ENCODE measurements at places on chromosomes 6 and 20.

- no peak for DNase-seq
These were observed 636.3 kb upstream of the IMPG1 start for GRCh38 chr6:76708641-76709331.

DNA sequence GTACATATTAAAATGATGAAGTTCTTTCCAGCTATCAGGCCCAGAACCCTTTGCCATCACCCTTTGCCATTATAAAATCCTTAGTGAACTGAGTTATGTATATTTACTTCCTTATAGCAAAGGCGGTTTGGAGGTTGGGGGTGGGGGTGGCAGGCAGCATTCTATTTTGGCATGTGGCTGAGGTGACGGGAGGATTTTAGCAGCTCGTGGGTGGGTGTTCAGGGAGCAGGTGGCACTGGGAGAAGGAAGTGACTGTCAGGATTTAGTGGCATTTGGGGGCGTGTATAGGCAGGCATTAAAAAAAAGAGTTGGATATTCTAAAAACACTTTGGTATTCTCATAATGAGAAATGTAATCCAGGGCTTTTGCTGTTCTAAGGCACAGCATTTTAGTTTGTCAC lies 150.7 kb downstream of the RIMS1 start:
- no peak for DNase-seq

- DNase-seq = no peak
These were observed 11.3 kb upstream of the EIF2S2 start for GRCh38 chr20:34123309-34123708.

DNA sequence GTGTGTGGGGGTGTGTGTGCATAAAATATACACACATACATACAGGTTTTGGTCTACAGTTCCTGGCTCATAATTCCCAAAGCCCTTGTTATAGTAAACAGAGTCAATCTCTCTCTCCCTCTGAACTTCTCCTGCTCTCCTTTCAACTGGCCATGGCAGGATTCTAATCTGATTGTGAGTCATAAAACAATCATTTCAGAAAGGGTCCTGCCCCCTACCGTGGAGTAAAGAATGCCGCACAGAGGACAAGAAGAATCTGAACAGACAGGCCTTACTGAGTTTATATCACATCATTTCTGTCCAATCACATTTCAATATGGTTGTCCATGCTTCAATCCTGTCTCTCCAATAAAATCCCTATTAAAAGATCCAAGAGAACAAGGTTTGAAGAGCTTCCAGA lies 416.9 kb downstream of the FRK start:
- no peak for DNase-seq

DNA sequence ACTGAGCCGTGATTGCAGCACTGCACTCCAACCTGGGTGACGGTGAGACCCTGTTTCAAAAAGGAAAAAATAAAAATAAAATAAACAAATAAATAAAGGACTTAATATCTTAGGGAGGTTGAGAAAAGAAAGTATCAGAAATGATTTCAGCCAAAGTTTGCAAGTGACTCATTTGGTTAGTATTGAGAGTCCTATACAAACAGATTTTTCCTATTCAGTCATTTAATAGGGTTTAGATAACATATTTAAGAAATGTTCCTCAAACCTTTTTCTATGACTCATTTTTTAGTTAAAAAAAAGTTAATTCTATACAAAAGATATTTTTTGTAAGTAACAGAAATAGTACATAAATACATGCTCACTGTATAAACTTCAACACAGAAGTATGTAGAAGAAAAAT lies 235.1 kb downstream of the GJA1 start:
- no peak for DNase-seq

- no peak for DNase-seq
These were observed 31.2 kb downstream of the SRSF3 start for GRCh38 chr6:36625158-36625919.

DNA sequence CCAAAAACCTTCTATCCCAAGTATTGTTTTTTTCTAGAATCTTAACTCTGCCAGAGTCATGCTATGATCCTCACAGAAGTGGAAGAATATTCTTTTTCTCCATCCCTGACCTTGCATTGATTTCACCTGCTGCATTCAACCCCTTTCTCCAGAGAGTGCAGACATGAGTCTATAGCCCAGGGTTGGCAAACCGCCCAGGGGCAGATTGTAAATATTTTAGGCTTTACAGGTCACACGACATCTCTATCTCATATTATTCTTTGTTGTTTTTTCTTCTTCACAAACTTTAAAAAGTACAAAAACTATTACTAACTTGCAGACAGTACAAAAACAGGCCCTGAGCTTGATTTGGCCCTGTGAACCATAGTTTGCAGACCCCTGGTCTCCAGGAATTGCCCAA lies 112.1 kb upstream of the ASF1A start:
- DNase-seq = no peak

DNA sequence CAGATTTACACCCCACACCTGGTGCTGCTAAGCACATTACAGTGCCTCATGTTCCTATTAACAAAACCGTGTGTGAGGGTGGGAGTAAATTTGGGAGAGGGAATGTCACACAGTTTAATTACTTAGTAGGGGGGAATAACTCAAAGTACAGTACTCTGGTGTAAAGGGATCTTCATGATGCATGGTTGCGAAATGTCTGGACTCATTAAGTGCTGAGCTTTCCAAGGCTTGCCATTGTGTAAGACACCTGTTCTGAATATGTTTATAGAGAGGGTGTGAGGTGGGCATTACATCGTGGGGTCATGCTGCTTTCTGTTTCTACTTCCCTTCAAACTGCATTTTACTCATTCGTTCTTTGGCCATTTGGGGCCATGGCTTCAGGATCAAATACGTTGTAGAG lies 181.2 kb downstream of the ADGRG6 start:
- no peak for DNase-seq

GRCh38 chr6:20712011-20712410 lies 177.8 kb downstream of the CDKAL1 start:
- DNase-seq = no peak

DNA sequence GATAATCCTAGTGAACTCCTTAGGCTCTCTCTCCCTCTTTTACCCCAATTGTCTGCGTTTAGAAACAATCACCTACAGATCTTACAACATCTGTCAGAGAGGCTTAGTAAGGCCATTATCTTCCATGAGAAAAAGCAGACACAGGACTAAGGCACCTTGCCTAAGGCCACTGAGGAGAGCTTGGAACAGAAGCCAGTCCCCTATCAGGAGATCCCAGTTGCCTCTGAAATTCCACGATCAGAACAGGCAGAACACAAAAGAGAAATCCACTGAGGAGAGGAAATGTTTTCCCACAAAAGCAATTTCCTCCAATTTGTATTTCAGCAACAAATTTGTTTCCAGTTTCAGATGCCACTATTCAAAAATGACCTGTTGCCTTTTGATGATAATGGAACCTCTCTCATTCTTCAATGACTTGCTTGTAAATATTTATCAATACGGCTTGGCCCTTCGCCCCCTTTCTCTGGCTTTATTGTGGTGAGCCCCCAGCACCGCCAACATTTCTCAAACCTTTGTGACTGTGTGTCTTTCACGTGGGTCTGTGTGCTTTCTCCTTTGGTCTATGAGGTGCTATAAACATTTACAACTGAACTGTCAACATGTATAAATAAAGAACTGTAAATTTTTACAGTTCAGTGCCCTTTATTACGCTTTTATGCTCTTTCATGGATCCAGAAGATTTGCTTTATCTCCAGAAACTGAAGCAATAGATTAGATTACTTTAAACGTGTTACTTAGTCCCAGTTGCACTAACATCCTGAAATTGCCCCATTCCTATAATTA lies 187.8 kb upstream of the PHACTR1 start:
- no peak for DNase-seq

DNA sequence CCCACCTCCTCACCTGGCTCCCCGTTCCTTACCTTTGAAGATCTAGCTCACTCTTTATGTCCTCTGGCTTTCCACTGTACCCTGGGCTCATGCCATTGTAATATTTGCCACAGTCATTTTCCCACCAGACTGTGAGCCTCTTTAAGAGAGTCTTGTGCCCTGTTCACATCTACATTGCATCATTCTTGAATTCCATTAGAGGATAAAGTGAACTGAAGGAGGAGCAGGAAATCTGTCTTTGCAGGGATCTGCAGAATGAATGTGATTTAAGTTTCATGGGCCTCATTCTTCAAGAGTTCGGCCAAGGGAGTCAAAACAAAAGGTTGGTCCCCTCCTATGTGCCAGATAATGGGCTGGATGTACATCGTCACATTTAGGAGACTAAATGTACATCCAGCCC lies 272.6 kb upstream of the CITED2 start:
- no peak for DNase-seq

- DNase-seq = no peak
These were observed at the start of gene DLL1 for GRCh38 chr6:170290296-170291128. DLL1 (minus strand) TSS chr6:170291078; CDS start chr6:170290139, 939 bp downstream.

- DNase-seq = peak; percentile 56
These were observed 289.7 kb downstream of the KCNQ5 start for GRCh38 chr6:72911463-72912155.

DNA sequence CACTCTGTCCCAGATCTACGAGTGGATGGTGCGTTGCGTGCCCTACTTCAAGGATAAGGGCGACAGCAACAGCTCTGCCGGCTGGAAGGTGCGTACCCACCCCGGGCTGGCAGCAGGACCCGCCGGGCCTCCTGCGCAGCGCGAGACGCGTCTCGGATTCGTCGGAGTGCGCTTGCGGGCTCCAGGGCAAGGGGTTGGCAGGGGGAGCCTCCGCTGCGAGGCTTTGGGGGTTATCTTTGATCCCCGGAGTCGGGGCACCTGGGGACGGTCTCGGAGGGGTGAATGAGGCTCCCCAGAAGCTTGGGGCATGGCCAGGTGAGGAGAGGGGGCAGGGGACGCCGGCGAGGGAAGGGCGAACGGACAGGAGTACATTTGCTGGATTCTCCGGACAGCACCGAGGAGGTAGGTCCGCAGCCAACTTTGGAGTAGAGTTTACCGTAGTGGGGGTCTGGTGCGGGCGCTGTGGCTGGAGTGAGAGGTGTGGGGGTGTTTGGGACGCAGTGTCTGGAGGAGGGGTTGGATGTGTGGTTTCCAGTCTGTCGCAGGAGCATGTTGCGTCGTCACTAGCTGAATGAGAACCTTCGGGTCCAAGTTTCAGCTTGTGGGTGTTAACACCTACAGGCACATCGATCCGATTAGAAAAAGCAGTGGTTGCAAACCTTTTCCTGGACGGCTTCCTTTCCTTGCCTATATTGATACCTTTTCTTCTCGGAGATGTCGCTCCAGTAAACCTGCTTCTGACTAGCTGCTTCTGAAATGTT lies 1.2 kb downstream of the FOXO3 start:
- DNase-seq = no peak

DNA sequence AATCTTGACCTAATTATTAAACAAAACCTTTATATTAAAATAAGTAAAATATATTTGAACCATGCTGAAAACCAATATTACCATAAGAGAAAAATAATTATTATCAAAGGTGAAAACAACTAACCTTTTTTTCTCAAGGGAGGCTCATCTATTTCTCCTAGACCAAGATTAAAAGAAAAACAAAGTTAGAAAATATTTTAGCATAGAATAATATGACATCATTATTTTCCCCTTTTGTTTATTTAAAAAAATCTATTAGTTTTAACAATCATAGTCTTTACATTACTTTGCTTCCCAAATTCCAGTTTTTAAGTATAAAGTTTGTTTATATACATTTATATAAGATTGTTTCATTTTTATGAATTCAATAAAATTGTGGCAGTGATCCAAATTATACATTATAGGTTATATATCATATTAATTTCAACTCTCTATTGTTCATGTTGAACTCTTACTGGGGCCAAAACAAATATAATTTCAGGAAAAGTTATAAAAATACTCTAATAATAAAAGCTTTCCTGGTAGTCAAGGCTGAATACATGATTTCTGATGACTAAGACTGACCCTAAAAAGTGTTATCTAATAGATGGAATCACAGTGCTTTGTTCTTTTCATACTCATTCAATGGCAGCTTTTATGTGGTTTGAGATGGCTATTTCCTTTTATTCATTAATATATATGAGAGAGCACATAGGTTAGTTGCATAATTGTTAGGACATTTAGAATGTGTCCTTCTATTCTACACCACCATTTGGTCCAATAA lies 89.4 kb downstream of the TRDN start:
- no peak for DNase-seq

DNA sequence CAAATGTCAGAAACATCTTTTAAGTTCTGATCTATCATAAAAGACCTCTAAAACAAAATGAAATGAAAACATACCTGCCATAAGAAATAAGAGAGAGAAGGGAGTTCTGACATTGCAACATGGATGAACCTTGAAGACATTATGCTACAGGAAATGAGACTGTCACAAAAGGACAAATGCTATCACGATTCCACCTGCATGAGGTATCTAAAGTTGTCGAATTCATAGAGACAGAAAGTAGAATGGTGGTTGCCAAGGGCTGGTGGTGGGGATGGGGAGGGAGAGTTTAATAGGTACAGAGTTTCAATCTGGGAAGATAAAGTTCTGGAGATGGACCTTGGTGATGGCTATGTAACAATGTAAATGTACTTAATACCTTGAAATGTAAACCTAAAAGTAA lies 3.3 kb downstream of the EZR start:
- no peak for DNase-seq

GRCh38 chr6:119334535-119335264 lies 14.9 kb downstream of the MAN1A1 start:
- DNase-seq = no peak

DNA sequence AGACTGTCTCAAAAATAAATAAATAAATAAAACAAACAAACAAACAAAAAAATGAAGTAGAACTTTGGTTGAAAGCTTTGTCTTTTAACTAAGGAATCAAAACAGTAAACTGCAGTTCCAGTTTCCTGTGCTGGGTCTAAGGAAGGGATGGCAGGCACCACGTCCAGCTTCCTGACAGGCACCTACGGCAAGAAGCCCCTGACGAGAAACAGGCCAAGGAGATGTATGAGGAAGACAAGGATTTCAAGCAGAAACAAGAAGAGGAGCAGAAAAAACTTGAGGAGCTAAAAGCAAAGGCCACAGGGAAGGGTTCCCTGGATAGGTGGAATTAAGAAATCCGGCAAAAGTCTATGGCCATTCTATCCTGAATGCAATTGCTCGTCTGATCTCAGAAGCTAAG lies 8.8 kb downstream of the SNX3 start:
- DNase-seq = no peak

DNA sequence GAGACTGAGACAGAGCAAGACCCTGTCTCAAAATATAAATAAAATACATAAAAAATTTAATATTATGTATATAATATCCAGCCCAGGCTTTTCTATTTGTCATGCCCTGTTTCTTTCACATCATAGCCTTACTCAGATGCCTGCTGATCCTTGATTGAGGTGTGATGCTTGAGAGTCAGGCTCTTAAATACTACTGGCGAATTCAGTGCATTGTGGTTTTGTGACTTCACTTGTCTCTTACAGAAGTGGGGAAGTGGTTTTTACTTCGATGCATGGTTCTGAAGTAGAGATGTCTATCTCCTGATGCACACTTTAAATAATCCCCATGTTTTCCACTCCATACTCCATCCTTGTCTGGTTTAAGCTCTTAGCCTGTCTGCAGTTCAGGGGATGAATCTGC lies 29.1 kb downstream of the ASXL1 start:
- no peak for DNase-seq

DNA sequence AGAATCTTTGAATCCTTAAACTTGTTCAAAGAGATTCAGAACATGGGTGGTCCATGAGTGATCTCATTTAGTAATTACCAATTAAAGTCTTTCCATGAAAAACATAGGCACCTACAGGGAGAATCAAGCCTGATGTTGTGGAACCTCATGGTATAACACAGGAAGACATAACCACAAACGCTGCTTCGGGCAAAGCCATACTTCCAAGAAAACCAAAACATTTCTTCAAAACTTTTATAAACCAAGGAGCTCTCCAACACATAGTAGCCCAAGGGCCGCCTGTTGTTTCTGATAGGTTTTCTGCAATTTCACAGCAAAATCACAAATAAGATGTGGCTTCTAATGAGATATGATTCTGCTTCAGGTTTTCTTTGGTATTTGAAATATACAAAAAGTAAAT lies 2.5 kb downstream of the CHD6 start:
- no peak for DNase-seq

- no peak for DNase-seq
These were observed 19.6 kb downstream of the FOXC1 start for GRCh38 chr6:1629316-1629715.
